A673 (cell line): ENCODE measurements at places on chromosomes 1 and 21.

DNA sequence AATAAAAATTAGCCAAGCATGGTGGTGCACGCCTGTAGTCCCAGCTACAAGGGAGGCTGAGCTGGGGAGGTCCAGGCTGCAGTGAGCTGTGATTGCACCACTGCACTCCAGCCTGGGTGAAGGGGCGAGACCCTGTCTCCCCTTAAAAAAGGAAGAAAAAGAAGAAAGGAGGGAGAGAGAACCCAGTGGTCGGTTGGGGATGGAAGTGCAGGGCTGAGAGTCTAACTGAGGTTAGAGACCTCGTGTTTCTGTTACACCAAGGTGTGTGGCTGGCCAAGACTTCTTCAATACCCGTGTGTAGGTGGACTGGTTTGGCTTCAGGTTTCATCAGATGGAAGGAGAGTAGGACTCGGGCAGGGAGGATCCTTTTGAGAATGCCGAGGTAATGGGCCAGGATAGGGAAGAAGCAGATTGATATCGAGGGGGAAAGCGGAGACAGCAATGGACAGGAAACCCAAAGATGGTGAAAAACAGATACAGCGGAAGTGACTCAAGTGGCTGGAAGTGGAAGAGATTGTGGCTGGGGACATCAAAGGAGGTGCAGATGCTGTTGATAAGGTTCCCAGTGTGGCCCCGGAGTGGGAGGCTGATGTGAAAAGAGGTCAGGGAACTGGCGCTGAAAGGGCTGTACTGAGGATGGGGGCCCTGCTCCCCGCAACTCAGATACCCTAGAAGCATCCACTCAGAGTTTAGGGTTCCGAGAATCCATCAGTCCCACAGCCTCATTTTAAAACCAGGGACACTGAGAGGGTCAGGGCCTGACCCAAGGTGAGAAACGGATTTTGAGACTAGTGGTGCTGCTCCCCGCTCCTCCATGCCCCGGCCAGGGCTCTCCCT, 681 bp upstream of the UBXN10 start:
- no peak for DNase-seq

- DNase-seq: no peak
Measured at GRCh38 chr1:157134442-157134841, 3.8 kb downstream of the ETV3 start.

GRCh38 chr21:31721381-31721780, 10.5 kb downstream of the SCAF4 start:
- DNase-seq: no peak

GRCh38 chr1:225577241-225577640, 75.7 kb downstream of the ENAH start:
- DNase-seq: no peak

GRCh38 chr1:164905869-164906268, 346.9 kb downstream of the PBX1 start:
- DNase-seq: no peak

DNA sequence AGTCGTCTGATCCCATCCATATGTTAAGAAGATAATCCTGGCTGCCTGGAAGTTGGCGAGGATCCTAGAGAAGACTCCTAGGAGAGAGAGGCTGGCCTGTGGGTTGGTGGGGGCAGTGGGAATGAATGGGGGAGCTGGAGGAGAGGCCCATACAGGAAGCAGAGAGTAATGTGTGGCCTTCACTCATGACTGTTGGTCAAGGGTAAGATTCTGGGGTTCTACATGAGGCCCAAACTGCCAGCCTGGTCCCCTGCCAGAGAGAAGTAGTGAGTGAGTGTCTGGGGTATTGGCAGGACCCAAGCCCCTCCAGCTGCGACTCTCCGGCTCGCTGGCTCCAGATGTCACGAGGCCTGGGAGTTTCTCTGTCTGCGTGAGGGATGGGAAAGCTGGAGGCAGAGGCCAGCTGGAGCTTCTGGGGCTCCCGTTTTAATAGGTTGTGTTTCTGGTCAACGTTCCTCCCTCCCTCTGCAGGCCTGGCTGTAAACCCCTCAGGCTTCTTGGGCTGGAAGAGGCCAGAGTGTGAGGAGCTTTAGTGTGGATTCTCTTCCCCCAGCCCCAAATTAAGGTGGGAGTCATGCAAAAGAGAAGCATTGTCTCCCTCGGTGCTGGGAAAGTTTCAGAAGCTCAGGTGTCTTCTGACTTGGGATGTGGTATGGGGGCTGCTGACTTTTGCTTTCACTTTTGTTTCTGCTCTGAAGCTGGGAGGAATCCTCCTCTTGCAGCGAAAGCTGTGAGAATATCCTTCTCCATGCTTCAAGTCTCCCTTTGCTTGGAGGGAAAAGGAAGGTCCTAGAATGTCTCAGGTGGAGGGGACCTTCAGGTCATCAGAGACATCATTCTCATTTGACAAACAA, 2.6 kb downstream of the TMEM51 start:
- DNase-seq: peak; percentile 25

GRCh38 chr1:247453245-247453644, 4.7 kb downstream of the OR2B11 start:
- no peak for DNase-seq

DNA sequence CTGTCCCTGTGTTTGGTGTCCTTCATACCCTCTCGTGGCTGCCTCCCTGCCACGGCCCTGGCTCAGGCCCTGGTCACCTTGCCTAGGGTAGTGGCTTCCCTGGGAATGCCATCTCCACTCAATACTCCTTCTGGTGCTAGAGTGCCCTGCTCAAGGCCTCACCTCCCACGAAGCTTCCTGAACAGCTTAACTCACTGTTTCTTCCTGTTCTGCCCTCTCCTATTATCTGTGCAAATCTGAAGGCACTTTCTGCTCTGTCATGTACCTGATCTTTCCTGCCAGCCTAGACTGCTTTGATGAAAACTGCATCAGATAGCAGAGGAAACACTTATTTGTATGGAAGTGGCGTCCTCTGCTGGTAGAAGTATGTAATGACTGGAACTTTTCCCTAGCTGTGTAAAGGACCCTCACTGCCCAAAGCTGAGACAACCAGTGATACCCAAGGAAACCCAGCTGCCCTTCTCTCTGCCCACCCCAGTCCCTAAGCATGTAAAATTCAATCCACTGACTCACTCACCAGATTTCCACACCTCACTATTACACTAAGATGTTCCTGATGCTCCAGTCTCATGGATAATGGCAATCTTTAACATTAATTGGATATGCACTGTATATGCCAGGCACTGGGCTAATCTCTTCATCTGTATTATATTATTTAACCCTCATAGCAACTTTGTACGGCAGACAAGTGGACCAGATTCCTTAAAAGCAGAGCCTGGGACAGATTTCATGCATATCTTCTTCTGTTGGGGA, 36.2 kb upstream of the BTG2 start:
- DNase-seq: peak; percentile 86

DNA sequence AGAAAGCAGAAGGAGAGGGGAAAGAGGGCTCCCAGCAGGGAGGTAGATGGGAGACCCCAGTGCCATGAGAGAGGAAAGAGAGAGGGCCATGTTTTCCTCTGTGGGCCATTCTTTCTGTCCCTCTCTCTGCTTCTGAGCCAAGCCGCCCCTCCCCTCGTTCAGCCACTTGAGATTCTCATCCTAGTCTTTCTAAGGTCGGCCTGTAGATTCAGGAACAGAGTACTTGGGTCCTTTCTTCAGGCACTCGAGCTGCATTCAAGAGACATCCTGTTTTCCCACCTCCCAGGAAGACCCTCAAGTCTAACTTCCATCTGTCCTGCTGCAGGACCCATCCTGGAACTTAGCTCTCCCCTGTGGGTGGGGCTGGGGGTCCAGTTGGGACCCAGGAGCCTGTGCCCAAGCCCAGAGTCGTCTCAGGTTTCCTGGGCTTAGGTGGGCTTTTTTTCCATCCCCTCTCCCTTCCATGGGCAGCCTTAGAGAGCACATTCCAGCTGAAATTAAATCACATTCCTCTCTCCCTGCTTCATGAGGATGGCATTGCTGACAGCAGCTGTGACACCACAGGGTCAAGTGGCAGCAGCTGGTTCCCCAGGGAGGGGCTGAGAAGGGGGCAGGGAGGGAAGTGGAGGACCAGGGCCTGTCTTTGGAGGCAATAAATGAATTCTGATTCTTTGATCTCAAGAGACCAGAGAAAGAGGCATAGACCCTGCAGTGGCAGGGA, 13.0 kb downstream of the NES start:
- no peak for DNase-seq

- no peak for DNase-seq
Measured at GRCh38 chr1:7322283-7322785, 448.8 kb upstream of the VAMP3 start.

DNA sequence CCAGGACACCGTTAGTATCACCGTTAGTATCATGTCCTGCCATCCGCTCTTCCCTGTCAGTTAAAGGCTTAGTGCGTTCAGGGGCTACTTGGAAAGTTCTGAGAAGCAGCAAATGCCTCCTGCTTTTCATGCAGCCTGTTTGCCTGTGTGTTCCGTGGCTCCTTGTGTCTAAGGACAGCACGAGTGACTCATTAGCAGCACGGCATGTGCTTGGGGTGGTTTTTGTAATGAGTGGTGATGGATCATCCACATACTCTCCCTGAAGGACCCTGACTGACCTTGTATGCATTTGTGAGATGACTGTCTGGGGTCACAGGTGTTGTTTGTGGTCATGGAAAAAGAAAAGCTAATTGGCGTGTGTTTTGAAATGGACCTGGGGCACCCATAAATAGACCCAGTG, 221.9 kb downstream of the PBX1 start:
- DNase-seq: peak; percentile 9

DNA sequence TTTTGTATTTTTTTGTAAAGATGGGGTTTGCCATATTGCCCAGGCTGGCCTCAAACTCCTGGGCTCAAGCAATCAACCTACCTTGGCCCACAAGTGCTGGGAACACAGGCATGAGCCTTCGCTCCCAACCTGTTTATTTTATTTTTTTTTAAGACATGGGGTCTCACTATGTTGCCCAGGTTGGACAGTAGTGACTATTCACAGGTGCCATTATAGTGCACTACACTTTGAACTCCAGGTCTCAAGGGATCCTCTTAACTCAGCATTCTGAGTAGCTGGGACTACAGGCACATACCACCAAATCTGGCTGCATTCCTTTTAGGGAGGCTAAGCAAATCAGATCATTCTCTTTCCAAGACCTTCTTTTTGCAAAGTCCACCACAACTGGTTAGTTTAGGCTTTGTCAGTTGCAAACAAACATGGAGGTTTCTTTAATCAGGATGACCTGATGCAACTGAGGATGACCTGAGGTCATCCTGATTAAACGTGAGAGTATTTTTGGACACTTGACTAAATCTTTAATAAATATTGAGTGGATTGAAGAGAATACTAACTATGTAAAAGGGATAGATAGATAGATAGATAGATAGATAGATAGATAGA, 30.0 kb upstream of the RALGPS2 start:
- no peak for DNase-seq

- DNase-seq: no peak
Measured at GRCh38 chr1:12434686-12435085, 183.3 kb downstream of the DHRS3 start.

GRCh38 chr1:219708919-219709543, 96.1 kb upstream of the ZC3H11B start:
- DNase-seq: no peak

- DNase-seq: peak; percentile 64
Measured at GRCh38 chr1:183887826-183888819, 83.2 kb downstream of the RGL1 start.

DNA sequence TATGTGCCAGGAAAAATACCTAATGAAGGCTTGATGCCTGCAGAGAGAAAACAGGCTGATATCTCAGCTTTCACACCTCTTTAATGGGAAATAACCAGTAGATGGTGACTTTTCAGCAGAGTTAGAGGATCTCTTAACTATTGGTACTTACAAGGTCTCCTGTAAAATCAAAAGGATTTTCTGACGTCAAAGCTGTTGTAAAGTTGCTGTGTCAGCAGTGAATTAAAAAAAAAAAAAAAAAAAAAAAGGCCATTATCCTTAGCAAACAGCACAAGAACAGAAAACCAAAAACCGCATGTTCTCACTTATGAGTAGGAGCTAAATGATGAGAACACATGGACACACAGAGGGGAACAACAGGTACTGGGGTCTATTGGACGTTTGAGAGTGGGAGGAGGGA, 349.1 kb downstream of the AMY1C start:
- DNase-seq: no peak
